ENCODE measurements at places on chromosomes 16 and 17.

DNA sequence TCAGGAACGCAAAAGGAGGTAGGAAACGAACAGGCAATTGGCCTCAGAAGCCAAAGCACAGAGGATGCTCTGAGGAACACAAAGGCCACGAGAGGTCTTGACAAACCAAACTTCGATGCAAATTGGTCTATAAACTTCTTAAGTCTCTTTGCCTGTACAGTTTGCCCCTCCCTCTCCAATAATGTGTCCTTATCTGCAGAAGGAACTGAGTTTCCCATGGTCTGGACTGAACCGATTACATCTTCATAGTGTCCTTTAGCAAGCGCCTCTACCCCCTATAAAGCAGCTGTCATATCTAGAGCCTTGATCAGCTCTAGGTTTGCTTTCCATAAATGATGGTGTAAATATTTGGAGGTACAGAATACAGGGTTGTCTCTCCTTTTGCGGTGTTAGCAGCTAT, 3.1 kb upstream of the CDRT4 start:
- no peak for DNase-seq

DNA sequence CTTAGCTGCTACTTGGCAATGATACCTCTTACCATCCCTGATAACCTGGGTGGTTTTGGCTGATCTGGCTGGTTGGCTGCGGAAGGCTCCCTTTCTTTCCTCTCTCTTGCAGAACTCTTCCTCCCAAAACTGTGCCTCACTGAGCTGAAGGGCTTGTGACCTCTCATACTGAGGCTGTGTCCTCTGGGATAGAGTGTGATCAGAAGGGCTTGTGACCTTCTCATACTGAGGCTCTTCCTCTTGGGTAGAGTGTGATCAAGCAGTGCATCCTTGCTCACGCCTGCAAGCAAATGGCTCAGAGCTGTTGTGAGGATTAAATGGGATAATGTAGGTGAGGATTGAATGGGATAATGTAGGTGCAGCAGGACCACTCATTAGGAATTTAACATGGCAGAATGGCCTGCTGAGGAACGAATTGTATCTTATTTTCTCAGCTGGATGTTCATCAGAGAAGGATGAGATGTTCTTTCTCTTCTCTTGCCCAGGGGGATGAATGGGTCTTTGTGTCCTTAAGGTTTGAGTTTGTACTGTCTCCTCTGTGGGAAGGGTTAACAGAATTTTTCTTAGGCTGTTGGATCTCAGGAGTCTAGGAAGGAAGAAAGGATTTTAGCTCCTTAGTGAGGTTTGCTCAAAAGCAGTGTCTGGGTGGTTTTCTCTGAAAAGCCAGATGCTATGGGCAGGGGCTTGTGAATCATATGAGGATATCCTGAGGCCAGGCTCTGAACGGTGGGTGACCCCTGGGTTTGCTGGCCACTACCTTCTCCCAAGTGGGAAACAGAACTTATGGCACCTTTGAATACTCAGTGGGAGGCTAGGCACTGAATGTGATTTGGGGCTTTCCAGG, 130.0 kb upstream of the HS3ST2 start:
- no peak for DNase-seq

DNA sequence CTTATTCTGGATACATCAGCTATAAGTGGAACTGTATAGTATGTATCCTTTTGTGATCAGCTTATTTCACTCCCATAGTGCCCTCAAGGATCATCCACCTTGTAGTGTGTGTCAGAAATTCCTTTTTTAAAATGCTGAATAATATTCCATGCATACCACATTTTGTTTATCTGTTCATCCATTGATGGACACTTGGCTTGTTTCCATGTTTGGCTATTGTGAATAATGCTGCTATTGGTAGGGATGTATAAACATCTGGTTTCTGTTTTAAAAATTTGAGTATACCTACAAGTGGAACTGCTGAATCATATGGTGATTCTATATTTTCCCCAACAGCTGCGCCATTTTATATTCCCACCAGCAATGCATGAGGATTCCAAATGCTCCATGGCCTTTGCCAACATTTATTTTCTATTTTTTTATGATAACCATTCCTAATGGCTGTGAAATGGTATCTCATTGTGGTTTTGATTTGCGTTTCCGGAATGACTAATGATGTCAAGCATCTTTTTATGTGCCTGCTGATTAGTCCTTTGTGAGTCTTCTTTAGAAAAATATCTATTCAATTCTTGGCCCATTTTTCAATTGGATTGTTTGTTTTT, 11.6 kb downstream of the RCVRN start:
- no peak for DNase-seq

- no peak for DNase-seq
These were observed 13.3 kb downstream of the CNEP1R1 start for GRCh38 chr16:50038286-50038685.

All from kidney tubule cell (primary cell).